ENCODE measurements at places on chromosomes 2 and 18.

GRCh38 chr18:44823782-44824181 is 143.1 kb downstream of the SETBP1 start:
- no peak for DNase-seq

DNA sequence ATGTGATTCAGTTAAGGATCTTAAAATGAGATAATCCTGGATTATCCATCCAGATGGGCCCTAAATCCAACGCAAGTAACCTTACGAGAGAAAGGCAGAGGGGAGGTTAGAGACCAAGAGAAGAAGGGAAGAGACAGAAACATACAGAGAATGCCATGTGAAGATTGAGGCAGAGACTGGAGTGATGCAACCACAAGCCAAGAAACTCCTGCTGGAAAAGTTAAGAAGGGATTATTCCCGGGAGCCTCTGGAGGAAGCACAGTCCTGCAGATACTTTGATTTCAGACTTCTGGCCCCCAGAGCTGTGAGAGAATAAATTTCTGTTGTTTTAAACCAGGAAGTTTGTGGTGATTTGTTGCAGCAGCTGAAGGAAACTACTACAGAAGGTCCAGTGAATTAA is 992.7 kb downstream of the BCL11A start:
- no peak for DNase-seq

DNA sequence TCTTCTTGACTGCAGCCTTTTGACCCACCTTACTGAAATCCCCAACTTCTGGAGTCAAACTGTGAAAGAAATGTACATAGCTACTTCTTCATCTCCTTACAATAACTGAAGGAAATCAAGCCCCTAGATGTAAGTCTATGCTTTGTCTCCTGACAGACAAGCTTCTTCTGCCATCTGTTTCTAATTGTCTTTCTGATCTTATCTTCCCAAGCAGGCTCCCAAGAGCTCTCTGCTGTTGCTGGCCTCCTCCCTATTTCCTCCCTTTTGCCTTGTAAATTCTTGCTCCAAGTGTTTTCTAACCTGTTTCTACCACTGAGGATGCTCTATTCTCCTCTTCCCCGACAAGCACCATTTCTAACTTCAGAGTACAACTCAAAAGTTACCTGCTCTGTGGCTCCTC is 77.4 kb upstream of the OSR1 start:
- DNase-seq = no peak

- DNase-seq = peak; percentile 17
Measured at GRCh38 chr2:1140389-1141003, 189.8 kb downstream of the SNTG2 start.

GRCh38 chr18:21548647-21549046 is 51.9 kb downstream of the ESCO1 start:
- DNase-seq = no peak

DNA sequence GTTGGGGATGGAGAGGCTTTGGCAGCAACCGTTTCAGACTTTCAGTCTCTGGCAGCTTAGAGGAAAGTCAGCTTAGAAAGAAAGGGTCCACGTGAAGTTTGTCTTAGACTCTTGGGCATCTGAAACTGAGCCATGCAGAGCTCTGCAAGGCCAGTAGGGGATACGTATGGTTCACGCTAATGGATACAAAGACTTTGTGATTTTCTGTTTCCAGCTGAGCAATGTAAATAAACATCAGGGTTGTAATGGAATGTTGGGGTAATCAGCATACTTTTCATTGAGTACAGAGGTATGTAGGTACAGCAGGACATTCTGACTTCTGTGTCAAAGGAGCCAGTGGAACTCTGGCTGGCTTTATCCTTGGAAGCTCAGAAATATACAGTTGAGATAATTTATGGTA is 31.0 kb downstream of the RALB start:
- no peak for DNase-seq

GRCh38 chr2:11677136-11678055 is 7.4 kb upstream of the NTSR2 start:
- no peak for DNase-seq

DNA sequence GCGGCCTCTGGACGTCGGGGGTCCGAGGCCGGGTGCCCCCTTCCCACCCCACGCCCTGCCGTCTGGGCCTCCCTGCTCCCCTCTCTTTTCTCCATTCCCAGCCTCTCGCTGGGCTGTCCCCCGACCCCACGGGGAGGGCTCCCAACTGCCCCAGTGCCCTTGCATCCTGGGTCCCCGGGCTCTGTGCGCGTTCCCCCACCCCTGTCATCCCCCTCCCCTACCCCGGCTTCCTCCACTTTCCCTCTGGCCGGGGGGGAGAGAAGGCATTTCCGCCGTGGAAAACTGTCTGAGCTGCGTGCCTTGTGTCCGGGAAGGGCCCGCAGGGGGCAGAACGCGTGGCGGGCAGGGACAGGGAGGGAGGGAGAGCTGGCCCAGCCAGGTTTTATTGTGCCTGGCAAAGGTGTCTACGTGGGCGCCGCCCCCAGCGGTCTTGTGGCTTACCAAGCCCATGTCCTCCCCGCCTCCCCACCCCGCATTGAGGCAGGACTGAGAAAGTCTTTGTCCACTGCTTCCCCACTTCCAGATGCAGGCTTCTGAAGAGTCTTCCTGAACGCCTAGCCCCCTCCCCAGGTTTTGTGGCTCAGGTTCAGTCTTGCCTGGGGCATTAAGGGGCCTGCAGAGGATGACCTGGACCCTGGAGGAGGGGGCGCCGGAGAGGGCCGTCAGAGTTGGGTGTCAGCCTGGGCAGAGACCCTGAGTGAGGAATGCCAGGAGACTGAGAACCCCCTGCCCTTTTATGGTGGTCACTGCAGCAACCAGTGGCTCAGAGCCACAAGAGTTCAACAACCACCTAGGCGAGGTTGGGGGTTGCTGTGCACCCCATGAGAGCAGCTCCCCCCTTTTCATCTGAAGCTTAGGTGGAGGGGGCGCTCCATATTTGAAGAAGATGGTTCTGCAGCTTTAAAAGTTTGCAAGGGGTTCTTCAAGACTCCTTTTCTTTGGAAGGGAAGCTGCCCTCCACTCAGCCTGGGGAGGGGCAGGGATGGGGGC is 1.3 kb downstream of the ITM2C start:
- no peak for DNase-seq

DNA sequence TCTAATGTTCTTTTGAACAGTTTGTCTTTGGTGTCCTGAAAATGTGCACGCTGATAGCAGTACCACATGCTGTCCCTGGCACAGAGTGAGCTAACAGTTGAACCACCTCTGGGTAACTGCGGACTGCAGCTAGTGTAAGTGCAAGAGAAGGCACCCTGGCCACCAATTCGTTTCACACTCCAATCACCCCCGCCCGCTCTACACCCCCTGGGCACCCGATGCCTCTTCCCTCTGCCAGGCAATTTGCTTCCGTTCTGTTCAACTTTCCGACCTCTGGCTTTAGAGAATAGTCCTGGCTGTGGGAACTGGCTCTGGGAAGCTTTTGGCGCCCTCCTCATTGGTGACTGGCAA is 1.4 kb downstream of the DOCK10 start:
- DNase-seq = no peak

- no peak for DNase-seq
Measured at GRCh38 chr18:43917520-43917919, 640.2 kb upstream of the SYT4 start.

DNA sequence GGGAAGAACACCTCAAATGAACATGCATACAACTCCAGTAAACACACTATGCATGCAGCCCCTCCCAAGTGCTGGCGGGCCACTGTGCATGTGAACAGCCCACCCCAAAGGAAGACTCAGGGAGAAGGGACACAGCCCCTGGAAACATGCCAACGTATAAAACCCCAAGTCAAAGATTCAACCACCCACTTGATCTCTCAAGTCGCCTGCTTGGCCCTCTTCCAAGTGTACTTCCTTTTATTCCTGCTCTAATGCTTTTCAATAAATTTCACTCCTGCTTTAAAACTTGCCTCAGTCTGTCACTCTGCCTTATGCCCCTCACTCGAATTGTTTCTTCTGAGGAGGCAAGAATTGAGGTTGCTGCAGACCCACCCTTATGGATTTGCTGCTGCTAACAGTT is 139.1 kb downstream of the C1D start:
- DNase-seq = no peak

DNA sequence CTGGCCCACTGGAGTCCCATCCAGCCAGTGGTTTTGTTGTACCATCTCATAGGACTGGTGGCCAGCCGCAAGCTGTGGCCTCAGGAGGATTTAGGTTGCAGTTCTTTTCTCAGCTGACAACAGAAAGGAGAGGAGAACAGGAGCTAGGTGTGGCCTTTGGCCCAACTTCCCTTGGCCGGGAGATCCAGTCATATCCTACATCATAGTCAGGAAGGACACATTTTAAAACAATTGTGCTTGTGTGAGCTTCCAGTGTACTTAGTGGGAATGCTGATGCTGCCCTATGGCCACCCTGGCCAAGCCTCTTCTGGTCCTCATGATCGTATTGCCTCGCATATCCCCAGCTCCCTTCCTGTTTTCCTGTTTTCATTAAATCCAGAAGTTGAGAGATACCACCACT is 98.1 kb downstream of the WDSUB1 start:
- no peak for DNase-seq

DNA sequence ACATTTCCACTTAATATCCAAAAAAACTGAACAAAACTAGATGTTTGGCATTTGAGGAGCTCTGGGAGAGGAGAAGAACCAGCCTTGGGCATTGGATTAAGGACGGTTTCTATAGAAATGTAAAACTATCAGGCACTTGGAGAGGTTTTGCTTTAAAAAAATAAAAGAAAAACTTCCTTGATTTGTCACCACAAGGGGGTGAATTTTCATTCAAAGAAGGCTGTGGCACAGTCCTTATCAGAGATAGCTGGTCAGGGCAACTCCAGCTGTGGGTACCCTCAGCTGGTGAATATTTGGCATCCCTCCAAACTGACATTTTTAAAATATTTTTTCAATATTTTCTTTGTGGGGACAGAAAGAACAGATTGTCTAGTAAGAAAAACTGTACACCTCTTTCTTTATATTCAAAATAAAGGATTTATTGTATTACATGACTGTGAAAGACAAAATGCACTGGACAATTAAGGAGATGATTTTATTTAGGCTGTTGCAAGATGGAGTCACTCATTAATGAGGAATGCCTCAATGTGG is 46.1 kb upstream of the TBC1D8 start:
- DNase-seq = no peak

- no peak for DNase-seq
Measured at GRCh38 chr18:69580107-69580506, 179.4 kb downstream of the DOK6 start.

DNA sequence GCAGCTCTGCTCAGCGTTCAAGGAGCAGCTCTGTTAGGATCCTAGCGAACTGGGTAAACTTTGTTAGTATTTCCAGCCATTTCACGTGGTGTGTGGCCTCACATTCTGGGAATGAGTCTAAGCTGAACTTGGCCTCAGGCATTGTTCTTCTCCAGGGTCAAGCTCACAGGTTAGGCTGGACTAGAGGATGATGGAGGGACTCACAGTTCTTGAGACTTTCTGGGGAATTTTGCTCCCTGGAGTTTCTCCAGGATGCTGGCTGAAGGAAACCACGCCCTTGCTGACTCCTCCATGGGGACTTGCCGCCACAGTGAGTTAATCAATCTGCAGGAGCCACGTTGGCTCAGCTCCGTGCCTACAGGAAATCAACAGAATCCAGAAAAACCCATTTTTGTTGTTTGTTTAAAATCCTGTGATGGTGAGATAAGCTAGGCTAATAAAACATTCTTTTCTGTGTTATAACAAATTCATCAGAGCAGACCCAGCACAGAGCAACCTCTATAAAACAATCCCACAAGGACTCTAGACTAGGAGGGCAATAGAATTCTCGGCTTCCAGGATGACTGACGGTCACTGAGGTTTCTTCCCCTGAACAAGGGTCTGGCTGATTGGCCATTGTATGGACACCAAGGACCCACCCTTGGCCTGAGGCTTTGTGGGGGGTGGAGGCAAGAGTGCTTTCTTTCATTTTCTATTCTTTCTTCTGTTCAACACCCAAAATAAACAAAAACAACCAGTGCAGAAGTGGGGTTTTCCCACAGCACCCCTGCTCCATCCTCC is 12.6 kb downstream of the CNDP1 start:
- no peak for DNase-seq

DNA sequence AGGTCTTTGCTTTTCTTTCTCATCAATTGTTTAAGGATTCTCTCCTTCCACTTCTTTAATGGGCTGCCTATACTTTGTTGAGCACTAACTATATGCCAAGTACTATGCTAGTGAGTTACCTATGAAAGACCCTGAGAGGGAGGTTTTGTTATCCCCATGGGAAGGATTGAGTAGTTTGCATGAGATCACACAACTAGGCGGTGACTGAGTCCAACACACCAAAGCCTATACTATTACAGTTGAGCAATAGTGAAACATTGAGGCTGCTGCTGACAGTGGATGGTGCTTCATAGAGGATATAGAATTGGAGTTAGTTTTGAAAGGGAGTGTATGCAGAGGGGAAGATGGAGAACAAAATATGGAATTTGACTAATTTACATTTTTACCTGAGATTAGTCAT is 15.8 kb downstream of the NABP1 start:
- no peak for DNase-seq

GRCh38 chr2:236702657-236703372 is 133.2 kb downstream of the ACKR3 start:
- DNase-seq = no peak

GRCh38 chr2:232592772-232593395 is 40.5 kb upstream of the EFHD1 start:
- DNase-seq = no peak

GRCh38 chr2:143901185-143901842 is 618.6 kb downstream of the ZEB2 start:
- DNase-seq = no peak

- no peak for DNase-seq
Measured at GRCh38 chr18:13313006-13313686, 94.6 kb downstream of the LDLRAD4 start.

DNA sequence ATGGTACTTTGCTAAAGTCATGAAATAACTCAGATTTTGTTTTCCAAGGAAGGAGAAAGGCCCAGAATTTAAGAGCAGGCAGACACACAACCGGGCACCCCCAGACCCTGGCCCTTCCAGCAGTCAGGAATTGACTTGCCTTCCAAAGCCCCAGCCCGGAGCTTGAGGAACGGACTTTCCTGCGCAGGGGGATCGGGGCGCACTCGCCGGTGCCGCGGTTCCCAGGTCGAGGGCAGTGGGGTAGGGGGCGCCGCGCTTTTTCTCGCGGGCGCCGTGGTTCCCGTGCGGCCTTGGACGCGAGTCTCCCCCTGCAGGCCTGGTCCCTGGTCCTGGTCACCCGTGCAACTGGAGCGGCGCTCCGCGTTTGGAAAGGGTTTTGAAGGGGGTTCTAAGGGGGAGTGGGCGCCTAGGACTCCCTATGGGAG is 1.2 kb downstream of the ZNF236 start:
- no peak for DNase-seq

DNA sequence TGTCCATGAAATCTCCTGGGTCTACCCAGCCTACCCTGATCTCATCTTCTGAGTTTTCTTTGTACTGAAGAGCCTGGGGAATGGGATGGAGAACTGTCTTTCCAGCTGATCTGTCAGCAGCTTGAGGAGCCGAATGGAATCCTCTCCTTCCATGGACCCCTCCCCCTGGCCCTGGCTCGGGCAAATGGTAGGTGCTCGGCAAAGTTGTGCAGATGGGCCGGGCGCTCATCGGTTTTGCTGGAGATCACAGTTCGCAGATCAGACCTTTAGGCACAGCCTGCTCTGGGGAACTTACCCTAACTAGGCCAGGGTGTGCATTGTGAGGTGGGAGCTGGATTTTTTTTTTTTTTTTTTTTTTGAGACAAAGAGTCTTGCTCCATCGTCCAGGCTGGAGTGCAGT is 40.4 kb downstream of the LCT start:
- DNase-seq = no peak

GRCh38 chr2:128491692-128492244 is 173.1 kb upstream of the HS6ST1 start:
- DNase-seq = no peak
